ENCODE measurements at places on chromosomes 5 and 9.

- H3K4me3 ChIP-seq, result no peak overlapping the region
- H3K27me3 ChIP-seq, result no peaks in the 10 kb centered on the region
- no peaks in the 10 kb centered on the region for H3K36me3 ChIP-seq
- no peaks in the 10 kb centered on the region for H3K4me1 ChIP-seq
- no peak for DNase-seq
Observed at GRCh38 chr5:126198531-126198930, 224.7 kb upstream of the GRAMD2B start.

GRCh38 chr5:179400020-179400419 lies 54.8 kb upstream of the ADAMTS2 start:
- no peak overlapping the region for H3K4me3 ChIP-seq
- H3K27ac ChIP-seq, result no peak overlapping the region
- no peak for DNase-seq
- H3K36me3 ChIP-seq, result no peaks in the 10 kb centered on the region

DNA sequence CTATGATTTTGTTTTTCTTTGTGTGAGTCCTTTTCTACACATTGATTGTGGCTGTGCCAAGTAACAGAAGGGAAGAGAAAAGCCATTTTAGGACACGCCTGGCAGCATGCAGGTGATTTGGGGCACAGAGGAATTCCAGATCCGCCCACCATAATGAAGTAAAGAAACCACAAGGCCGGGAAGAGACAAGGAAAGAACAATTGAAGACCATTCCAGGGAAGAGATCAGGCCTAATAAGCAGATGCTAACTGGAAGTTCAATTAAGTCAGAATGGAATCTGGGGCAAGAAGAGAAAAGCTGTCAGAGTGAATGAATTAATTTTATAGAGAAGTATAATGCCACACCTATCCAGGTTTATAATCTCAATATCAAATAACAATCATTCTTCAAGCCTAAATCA lies 110.2 kb upstream of the ISL1 start:
- no peak overlapping the region for H3K4me3 ChIP-seq
- no peaks in the 10 kb centered on the region for H3K36me3 ChIP-seq
- no peak overlapping the region for H3K27ac ChIP-seq

DNA sequence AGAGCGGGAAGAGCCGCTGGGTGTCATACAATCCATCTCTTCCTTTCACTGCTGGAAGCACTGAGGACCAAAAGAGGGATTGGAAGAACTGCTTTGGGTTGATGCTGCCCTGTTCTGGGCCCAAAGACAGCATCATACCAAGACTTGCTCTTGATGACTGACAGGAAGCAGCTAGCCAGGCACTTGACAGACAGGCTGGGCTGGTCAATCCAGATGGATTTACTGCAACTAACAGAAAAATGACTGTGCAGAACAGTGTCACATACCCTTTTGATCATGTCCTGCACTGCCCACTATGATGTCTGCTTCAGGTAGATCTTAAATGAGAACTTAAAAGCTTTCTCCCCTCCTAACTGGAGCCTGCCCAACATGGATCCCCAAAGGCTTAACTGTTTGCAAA lies 157.6 kb downstream of the CRB2 start:
- no peak for DNase-seq
- H3K4me3 ChIP-seq, result no peak overlapping the region
- H3K36me3 ChIP-seq, result no peaks in the 10 kb centered on the region
- no peak overlapping the region for H3K27ac ChIP-seq
- H3K27me3 ChIP-seq, result no peaks in the 10 kb centered on the region

DNA sequence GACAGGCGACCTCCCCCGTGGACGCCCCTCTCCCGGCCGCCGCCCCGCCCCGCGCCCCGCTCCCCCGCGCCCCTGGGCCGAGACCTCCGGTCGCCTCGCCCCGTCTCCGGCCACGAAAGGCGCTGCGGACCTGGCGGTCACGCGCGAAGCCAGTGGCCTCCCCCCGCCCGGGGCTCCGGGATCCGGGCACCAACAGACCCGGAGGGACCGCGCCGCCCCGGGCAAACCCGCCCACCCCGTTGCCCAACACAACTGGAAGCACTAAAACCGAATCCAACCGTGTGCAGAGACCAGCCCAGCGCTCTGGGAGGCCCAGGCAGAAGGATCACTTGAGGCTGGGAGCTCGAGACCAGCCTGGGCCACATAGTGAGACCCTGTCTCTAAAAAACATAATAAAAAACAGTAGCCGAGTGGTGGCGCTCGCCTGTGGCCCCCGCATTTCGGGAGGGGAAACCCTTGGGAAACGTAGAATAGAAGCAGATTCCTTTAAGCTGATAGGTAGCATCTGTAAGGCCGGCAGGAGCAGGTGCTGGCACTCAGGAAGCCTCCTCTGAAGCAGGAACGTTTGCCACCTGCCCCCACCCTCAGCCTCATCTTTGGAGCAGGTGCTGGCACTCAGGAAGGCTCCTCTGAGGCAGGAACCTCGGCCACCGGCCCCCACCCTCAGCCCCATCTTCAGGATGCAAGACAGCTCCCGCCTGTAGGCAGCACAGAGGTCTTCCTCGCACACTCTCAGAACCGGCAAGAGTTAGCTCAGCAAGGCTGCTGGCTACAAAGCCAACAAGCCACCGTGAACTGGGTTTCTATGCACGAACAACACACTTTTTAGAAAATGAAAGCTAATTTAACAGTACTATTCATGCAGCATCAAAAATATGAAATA lies 4.6 kb upstream of the SLC9A3 start:
- H3K27me3 ChIP-seq, result peaks cover 25% of the 10 kb centered on the region
- no peak overlapping the region for H3K27ac ChIP-seq
- H3K4me1 ChIP-seq, result peaks cover 20% of the 10 kb centered on the region
- H3K4me3 ChIP-seq, result no peak overlapping the region

- no peak for DNase-seq
- no peaks in the 10 kb centered on the region for H3K4me1 ChIP-seq
Observed at GRCh38 chr9:95433096-95433819, 83.5 kb downstream of the PTCH1 start.

DNA sequence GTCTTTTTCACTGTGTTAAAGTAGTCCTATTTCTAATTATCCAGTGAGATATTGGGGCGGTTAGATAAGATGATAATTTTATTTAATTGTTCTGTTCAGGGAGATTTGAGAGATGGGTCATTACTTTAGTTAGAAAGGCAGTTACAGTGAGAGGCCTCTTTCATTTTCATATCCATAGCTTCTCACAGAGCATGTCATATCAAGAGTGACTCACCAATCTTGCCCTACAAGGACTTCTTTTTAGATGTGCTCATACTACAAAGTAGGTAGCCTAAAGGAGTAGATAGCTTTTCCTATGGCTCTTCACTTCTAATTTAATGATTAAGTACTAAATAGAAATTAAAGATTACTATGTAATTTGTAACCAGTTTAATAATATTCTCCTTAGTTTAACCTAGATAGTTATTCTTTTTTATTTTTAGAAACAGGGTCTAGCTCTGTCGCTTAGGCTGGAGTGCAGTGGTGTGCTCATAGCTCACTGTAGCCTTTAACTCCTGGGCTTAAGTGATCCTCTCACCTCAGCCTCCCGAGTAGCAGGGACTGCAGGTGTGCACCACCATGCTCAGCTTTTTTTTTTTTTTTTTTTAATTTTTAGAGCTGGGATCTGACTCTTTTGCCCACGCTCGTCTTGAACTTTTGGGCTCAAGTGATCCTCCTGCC lies 71.0 kb downstream of the FER start:
- H3K4me1 ChIP-seq, result no peaks in the 10 kb centered on the region
- no peak overlapping the region for H3K27ac ChIP-seq
- H3K36me3 ChIP-seq, result no peaks in the 10 kb centered on the region
- no peaks in the 10 kb centered on the region for H3K27me3 ChIP-seq
- no peak overlapping the region for H3K4me3 ChIP-seq

DNA sequence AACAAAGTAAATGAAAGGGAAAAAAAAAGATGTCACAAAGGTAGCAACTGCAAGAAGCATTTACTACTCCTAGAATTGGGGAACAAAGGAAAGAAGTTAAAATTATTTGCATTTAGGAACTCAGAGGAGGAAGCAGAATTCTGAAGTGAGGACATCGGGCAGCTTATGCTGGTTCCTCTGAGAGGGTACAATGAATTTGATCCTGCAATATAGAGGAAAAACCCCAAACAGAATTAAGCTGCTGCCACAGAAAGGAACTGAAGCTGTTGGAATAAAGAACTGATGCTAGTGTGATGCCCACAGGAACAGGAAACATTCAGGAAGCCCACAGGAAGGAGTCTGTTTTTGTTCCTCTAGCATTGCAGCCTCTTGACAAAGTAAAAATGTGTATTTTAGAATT lies 22.3 kb upstream of the TBCA start:
- no peaks in the 10 kb centered on the region for H3K36me3 ChIP-seq
- no peaks in the 10 kb centered on the region for H3K27me3 ChIP-seq
- H3K27ac ChIP-seq, result no peak overlapping the region

GRCh38 chr5:113615708-113616107 lies 102.2 kb downstream of the YTHDC2 start:
- no peaks in the 10 kb centered on the region for H3K27me3 ChIP-seq
- DNase-seq, result no peak
- H3K4me3 ChIP-seq, result no peak overlapping the region
- H3K36me3 ChIP-seq, result no peaks in the 10 kb centered on the region
- no peaks in the 10 kb centered on the region for H3K4me1 ChIP-seq
- H3K27ac ChIP-seq, result no peak overlapping the region

- no peaks in the 10 kb centered on the region for H3K36me3 ChIP-seq
- H3K27ac ChIP-seq, result no peak overlapping the region
- no peaks in the 10 kb centered on the region for H3K4me1 ChIP-seq
- H3K27me3 ChIP-seq, result no peaks in the 10 kb centered on the region
- DNase-seq, result no peak
- H3K4me3 ChIP-seq, result no peak overlapping the region
Observed at GRCh38 chr9:69471433-69471832, 146.4 kb downstream of the ENTREP1 start.

DNA sequence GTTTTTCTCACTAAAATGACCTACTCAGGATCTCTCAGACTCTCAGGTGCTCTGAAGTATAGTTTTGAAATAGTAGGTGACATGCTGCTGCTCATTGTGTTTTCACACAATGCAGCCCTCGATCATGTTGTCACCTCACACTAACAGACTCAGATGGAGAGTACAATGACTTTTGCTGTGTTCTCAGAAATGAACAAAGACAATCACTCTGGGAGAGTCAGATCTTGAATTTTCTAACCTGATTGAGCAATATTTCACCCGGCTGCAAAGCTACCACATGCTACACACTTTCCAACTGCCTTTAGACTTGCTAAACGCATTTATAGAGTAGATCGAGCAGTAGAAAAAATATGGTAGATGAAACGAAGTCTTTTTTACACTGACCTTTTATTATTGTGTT lies 113.4 kb downstream of the ST8SIA4 start:
- H3K27ac ChIP-seq, result no peak overlapping the region
- H3K27me3 ChIP-seq, result no peaks in the 10 kb centered on the region
- no peak overlapping the region for H3K4me3 ChIP-seq

GRCh38 chr5:206406-206805 lies 11.5 kb downstream of the CCDC127 start:
- H3K36me3 ChIP-seq, result peaks cover 53% of the 10 kb centered on the region
- DNase-seq, result no peak
- no peak overlapping the region for H3K27ac ChIP-seq
- H3K4me1 ChIP-seq, result no peaks in the 10 kb centered on the region
- no peaks in the 10 kb centered on the region for H3K27me3 ChIP-seq
- no peak overlapping the region for H3K4me3 ChIP-seq

DNA sequence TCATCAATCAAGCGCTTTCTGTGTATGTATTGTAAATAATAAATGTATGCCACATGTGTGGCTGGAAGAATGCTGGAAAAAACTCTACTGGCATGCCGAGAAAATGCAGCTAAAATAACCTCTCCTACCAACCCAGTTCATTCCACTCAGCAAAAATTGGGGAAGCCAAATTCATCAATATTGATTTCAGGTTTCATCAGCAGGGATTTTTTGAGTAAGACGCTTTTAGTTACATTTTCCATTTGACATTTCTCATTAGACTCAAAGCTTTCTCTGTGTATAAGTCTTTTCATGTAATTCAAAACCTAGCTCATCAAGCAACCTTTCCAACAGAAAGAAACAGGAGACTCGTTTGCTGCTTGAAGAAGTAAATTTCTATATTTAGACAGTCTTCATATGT lies 338.1 kb downstream of the DMRT2 start:
- no peaks in the 10 kb centered on the region for H3K36me3 ChIP-seq
- H3K4me3 ChIP-seq, result no peak overlapping the region
- no peaks in the 10 kb centered on the region for H3K27me3 ChIP-seq
- no peaks in the 10 kb centered on the region for H3K4me1 ChIP-seq
- no peak overlapping the region for H3K27ac ChIP-seq

DNA sequence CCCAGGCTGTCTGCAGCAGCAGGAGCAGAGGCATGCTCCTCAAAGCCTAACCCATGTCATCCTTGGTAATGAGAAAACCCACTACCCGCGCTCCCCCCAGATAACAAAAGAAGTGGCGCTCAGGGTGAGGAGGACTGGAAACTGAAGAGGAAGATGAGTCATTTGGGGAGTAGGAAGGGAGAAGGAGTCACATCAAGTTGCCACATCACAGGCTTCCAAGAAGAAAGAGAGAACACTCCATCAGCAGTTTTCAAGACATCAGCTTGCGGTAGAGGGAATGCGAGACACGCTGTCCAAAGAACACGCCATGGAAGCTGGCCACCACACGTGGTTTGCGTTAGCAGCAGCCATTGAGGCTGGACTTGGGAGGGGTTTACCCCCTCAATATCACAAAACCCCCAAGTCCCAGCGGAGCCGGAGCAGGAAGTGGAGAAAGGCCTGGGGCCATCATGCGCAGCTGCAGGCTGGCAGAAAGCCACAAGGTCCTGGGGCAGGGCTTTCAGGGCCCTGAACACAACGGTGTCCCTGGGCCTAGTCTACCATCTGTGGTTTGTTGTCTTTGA lies 41.5 kb downstream of the SH3PXD2B start:
- H3K4me1 ChIP-seq, result no peaks in the 10 kb centered on the region
- H3K36me3 ChIP-seq, result no peaks in the 10 kb centered on the region
- no peak for DNase-seq
- no peak overlapping the region for H3K4me3 ChIP-seq
- no peaks in the 10 kb centered on the region for H3K27me3 ChIP-seq
- H3K27ac ChIP-seq, result no peak overlapping the region

GRCh38 chr9:106745457-106745856 lies 117.5 kb upstream of the ZNF462 start:
- no peak overlapping the region for H3K4me3 ChIP-seq
- H3K36me3 ChIP-seq, result no peaks in the 10 kb centered on the region

Measured in effector memory CD4-positive, alpha-beta T cell (primary cell).